NCI-H2107 (cell line): ENCODE measurements at places on chromosomes 13 and 19.

GRCh38 chr13:41802684-41803444 is 158.0 kb downstream of the VWA8 start:
- DNase-seq = no peak

DNA sequence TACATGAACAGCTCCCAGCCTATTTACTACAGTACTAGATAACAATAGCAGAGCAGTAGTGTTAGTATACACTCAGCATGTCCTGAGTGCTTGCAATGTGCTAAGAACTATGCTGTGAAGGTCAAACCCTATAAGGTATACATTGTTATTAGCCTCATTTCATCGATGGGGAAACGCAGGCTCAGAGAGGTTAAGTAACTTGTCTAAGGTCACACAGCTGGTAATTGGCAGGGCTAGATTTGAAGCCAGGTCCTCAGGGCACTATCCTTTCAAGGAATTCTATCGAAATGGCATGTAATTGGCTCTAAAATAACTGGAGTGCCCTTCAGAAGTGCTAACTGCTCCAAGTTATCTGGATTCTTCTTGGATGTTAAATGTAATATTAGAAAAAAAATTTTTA is 295.6 kb downstream of the ZNF536 start:
- no peak for DNase-seq

DNA sequence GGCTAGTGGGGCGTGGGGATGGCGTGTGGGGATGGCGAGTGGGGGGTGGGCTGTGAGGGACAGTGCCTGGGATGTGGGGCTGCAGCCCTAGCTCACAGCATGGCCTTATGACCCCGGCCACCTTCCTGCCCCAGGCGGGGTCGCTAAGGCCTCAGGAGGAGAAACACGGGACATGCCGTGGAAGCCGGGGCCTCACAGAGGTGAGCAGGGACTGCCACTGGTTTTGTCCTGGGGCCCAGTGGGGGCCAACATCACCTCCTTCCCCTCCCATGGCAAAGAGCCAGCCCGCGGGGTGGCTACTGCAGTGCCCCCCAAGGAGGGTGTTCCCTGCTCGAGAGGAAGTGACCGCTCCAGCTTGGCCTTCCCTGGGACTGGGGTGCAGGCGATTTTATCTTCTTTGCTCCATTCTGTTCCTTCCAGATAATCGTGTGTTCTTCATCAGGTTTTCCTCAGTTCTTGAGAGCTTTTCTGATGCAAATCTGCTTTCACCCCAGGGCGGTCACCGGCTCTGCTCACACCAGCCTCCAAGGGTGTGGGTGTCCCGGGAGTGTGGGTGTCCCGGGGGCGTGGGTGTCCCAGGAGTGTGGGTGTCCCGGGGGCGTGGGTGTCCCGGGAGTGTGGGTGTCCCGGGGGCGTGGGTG is 1.2 kb downstream of the F7 start:
- DNase-seq = no peak

GRCh38 chr19:33616346-33616745 is 5.4 kb upstream of the CHST8 start:
- no peak for DNase-seq

DNA sequence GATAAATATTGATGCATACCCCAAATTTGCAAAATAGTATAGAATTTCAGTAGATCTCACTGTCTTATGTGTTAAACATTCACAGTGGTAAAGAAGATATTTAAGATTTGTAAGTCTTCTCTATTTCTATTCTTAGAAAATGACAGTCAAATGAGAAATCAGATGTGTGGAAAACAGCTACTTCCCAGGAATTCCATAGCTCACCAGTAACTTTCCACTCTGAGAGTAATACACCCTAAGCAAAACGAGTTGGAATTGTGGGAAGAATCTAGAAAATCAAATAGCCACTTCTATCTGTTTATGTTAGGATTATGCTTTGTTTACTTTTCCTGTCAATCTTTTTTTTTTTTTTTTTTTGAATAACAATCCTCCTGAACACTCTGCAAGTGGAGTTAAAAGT is 69.1 kb downstream of the FLT1 start:
- no peak for DNase-seq

GRCh38 chr19:49441210-49441959 is at the start of gene SLC17A7:
Gene SLC17A7, minus strand, starts transcription at chr19:49441527. Its CDS starts 148 bp downstream, at chr19:49441379.
- DNase-seq = no peak

- no peak for DNase-seq
These were observed 63.5 kb upstream of the ANKRD10 start for GRCh38 chr13:110978390-110978789.

- no peak for DNase-seq
These were observed 18.4 kb upstream of the EPHX3 start for GRCh38 chr19:15250640-15250993.

- no peak for DNase-seq
These were observed 366.8 kb downstream of the SLITRK1 start for GRCh38 chr13:83515268-83516015.

- no peak for DNase-seq
These were observed 42.3 kb upstream of the CYP2B6 start for GRCh38 chr19:40948580-40949299.

DNA sequence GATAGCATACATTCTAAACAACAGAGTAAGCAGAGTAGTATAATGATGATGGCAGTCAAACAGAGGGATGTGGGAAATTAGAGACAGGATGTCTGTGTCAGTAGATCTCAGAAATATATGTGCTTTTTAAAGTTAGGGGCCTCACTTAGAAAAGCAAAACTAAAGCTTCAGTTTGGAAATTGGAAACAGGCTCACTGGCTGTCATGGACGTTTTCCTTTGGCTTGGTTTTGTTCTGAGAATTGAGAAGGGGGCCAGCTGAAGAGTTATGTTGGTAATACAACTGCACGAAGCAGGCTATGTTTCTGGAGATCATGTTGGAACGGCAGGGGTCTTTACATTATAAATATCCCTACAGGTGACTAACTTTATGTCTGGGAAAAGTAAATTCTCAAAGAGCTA is 261.3 kb downstream of the LMO7 start:
- DNase-seq = no peak

GRCh38 chr13:79231887-79232286 is 174.2 kb downstream of the RBM26 start:
- DNase-seq = no peak

DNA sequence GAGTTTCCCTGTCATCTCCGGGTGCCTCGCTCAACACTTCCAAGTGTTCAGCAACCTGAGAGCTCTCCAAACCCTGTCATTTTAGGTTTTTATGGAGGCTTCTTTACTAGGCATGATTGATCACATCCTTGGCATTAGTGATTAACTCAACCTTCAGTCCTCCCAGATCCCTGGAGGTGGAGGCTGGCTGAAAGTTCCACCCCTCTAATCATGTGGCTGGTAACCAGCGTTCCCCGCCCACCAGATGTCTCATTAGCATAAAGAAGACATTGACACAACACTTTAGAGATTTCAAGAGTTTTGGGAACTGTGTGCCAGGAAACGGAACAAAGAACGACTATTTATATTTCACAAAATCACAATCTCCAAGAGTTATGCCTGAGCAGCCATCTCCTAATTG is 71.1 kb upstream of the RGCC start:
- no peak for DNase-seq

- no peak for DNase-seq
These were observed 6.5 kb upstream of the ZNF331 start for GRCh38 chr19:53531457-53531856.

GRCh38 chr13:50898338-50898737 is 11.3 kb upstream of the RNASEH2B start:
- no peak for DNase-seq

- DNase-seq = no peak
These were observed 40.3 kb downstream of the RHPN2 start for GRCh38 chr19:33024398-33024797.

- no peak for DNase-seq
These were observed 583 bp upstream of the BAX start for GRCh38 chr19:48953990-48954594.

DNA sequence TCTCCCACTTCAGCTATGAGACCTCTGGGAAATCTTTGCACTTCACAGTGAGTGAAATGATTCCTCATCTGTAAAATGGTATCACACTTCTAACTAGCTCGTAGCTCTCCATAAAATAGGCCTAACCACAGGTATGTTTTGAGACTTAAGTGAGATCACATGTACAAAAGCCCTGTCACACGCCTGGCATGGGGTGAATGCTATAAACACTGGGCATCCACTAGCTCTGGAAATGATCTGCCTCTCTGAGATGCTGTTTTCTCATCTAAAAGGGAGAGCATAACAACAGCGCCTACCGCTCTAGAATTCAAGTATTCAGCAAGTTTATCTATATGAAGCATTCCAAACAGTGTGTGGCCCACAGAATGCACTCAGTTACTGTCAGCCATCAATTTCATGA is 2.2 kb downstream of the AKT2 start:
- DNase-seq = no peak

GRCh38 chr19:13102666-13103580 is at the start of gene LYL1:
Gene LYL1, minus strand, starts transcription at chr19:13102858. Its CDS starts 1,687 bp downstream, at chr19:13101171.
- DNase-seq = no peak

GRCh38 chr19:42325896-42326771 is 699 bp downstream of the MEGF8 start:
- no peak for DNase-seq

DNA sequence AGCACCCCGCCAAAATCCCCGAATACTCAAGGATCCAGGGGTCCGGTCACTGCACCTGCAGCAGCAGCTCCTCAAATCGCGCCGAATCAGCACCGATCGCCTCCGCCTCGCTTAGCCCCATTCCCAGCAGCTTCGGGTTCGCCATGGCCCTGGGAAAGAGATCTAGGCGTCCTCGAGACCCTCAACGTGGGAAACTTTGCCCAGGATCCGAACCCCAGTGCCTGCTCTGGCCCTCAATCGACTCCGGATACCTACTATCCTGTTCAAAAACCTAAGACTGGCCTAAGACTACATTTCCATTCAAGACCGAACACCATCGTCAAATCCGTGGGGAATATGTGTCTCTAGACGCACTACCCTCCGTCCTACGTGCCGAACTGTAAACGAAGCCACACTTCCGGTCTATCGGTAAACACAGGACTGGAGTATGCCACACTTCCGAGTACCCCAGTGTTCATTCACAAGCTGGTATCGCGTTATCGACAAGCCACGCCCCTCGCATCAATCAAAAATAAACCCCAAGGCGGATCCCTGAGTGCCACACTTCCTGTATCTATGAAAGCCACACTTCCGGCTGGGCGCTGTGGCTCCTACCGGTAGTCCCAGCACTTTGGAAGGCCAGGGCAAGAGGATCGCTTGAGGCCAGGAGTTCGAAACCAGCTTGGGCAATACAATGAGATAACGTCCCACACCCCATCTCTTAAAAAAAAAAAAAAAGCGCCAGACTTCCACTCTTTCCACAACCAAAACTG is at the start of gene PIH1D1:
Gene PIH1D1, minus strand, starts transcription at position 385 of the 752 bp plus-strand sequence. Its CDS starts 240 bp downstream, at position 145.
- DNase-seq = peak; percentile 93

DNA sequence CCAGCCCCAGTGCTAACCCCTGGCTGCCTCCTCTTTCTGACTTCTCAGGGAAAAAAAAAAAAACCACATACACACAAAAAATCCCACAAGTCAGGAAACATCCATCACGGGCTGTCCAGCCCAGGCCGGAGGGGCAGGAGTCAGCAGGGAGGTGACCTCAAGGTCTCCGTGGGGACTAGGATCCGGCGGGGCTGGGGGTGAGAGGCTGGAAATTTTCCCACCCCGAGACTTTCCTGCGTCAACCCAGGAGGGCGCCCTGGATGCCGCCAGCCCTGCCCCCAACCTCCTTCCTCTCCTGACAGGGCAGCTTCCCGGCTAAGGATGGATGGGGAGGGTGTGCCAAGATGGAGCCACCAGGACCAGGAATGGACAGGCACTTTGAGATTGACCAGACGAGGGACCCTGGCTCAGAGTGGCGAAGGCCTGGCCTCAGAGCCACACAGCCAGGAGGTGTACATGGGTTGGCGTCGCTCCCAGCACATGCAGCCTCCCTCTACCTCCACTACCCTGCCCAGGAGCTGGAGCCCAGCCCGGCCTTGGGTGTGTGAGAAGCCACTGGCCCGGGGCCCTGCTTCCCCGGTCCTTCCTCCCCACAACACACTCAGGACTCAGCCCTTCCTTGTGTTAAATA is 33.3 kb downstream of the BLOC1S3 start:
- no peak for DNase-seq

GRCh38 chr13:110343241-110343865 is 36.3 kb downstream of the COL4A2 start:
- DNase-seq = no peak

DNA sequence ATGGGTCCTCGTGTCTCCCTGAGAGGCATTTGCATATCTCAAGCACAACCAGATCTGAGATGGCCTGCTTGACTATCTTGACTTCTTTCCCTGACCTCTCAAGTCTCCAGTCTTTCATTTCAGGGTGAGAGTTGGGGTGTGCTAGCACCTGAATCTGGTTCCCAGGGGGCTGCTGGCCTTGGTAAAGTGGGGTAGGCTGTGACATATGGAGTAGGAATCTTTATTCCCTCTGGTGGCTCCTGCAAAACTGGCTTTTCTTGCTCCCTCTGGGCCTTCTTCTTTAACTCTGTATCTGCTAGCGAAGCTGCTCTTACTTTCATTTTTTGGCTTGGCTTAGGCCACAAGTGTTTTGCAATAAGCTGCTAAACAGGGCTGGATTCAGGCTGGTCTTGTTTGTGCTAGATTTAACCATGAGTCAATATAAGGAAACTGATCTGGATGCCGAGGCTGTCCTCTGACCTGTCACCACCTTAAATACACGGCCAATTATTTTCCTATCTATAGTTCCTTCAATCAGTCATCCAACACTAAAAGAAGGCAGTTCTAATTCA is 42.3 kb downstream of the ZNF493 start:
- DNase-seq = no peak

DNA sequence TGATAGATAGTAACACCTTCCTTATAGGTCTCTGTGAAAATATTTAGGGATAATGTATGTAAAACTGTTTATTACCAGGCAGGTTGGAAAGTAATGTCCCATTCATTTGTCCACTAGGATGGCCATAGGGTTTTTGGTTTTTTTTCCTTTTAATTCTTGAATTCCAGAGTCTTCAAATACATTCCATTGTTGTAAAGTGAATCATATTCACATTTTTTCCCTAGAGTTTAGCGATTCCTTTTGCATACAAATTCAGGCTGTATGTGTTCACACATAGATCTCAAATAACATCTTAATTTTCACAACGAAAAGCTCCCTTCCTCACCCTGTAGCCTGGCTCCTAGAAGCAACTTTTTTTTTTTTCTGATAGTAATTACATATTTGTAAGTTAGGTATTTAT is 1.8 kb upstream of the ZNF557 start:
- no peak for DNase-seq

DNA sequence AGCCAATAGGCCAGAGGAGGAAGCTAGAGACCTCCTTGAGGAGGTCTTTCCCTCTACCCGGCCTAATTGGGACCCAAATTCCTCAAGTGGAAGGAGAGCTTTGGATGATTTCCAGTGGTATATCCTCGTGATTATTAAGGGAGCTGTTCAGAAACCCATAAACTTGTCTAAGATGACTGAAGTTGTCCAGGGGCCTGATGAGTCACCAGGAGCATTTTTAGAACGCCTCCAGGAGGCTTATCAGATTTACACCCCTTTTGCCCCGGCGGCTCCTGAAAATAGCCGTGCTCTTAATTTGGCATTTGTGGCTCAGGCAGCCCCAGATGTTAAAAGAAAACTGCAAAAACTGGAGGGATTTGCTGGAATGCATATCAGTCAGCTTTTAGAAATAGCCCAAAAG is 198.1 kb downstream of the ZNF486 start:
- DNase-seq = no peak
